ENCODE measurements at places on chromosomes 12 and 14.

- DNase-seq, result no peak
- H3K27me3 ChIP-seq, result no peaks in the 10 kb centered on the region
- H3K4me1 ChIP-seq, result no peaks in the 10 kb centered on the region
- no peak overlapping the region for H3K27ac ChIP-seq
- no peaks in the 10 kb centered on the region for H3K36me3 ChIP-seq
Observed at GRCh38 chr12:96094201-96094600, 58.8 kb upstream of the LTA4H start.

GRCh38 chr14:69629225-69630127 lies 18.1 kb downstream of the SUSD6 start:
- H3K4me1 ChIP-seq, result peaks cover 31% of the 10 kb centered on the region
- no peak overlapping the region for H3K4me3 ChIP-seq
- H3K36me3 ChIP-seq, result no peaks in the 10 kb centered on the region
- no peak overlapping the region for H3K27ac ChIP-seq
- DNase-seq, result no peak
- H3K27me3 ChIP-seq, result no peaks in the 10 kb centered on the region

- peaks cover 17% of the 10 kb centered on the region for H3K4me1 ChIP-seq
- DNase-seq, result no peak
- H3K4me3 ChIP-seq, result no peak overlapping the region
- no peaks in the 10 kb centered on the region for H3K36me3 ChIP-seq
- H3K27ac ChIP-seq, result no peak overlapping the region
- no peaks in the 10 kb centered on the region for H3K27me3 ChIP-seq
Observed at GRCh38 chr12:116529686-116530085, 29.5 kb upstream of the MAP1LC3B2 start.

DNA sequence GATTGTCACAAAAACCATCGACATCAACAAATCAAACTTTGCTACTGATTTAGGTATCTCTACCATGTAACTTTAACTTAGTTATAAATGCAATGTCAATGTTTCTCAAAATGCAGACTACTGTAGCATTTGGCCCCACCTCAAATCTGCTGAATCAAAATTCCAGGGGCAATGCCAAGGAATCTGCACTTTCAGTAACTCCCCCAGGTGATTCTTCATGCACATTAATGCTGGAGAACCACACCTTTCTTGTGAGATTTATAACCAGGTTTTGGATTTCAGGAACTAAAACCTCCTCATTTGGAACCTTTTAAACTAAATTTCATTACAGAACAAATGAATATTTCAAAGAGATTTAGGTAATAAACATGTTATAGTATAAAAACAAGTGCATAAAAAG lies 4.9 kb downstream of the ATP2B1 start:
- peaks cover 2% of the 10 kb centered on the region for H3K4me1 ChIP-seq
- no peak overlapping the region for H3K4me3 ChIP-seq
- no peak overlapping the region for H3K27ac ChIP-seq
- DNase-seq, result no peak
